ENCODE measurements at places on chromosomes 6 and 20.

DNA sequence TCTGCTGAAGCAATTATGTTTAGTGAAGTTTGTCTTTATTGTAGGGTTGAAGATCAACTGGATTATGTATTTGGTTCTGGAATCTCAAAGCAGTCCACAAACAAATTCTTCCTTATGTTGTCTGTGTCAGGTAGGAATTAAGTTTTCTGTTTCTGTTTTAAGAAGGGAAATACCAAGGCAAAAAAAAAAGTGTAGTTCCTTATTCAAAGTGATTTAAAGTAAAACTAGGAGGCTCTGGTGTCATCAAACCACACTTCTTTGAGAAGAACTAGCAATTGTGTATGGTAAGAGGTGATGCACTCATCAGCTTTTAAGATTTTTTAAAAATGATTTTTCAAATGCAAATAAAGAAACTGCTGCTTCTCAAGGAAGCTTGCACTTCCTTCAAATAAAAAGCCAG, 1.9 kb downstream of the FAM135A start:
- DNase-seq: no peak

DNA sequence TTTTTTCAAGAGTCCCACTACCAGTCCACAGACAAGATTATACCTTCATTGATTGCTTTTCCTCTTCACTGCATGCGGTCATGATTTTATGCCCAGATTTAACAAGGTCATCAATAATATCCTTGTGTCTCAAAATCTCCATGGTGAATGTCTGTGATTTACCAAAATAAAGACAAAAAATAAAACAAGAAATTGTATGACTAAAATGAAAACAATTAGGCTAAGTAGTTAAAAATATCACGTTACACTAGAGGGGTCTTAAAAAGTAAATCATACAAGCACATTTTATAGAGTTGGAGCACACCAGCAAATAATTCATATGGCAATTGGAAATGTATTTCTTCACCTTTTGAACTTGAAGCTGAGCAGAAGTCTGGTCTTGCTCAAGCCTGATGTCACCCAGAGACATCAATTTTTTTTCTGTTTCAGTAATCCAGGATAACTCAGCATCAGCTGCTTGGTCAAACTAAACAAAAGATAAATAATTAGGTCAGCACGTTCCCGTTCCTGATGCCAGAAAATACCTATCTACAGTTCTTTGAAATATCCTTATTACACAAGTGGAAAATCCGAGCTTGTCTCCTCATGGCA, 125.4 kb downstream of the DST start:
- DNase-seq: no peak

GRCh38 chr6:43296780-43297497, 1.1 kb upstream of the SLC22A7 start:
- no peak for DNase-seq

DNA sequence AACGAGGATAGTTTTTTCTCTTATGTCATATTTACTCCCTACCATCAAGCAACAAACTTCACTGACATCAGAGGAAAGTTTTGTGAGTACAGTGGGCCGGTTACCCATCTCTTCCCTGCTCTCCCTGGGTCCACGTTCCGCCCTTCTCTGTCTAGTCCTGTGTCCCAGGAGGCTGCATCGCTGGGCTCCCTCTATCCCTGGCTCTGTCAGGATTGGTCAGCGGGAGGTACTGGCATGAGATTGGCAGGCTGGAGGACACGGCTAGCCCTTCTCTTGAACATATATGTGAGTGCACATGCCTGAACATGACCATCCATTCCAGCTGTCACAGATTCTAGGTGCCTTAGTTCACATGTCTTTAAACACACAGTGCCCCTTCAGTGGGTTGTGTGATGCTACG, 30.3 kb upstream of the TMEM181 start:
- no peak for DNase-seq

DNA sequence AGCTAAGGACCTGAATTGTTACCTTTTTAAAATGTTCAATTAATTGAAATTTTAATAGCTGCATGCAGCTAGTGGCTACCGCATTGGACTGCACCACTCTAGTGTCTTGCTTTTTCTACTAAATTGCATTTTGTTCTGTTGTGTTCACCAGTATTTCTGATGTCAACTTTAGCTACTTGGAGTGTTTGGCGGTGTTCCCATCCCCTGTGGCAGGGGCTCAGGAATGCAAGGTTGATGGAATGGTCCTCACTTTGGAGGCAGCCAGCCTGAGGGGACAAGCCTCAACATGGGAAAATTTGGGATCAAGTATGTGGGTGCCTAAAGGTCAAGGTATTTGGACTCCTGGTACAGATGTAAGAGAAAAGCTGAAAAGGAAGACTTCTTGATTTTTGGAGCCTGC, 230.1 kb upstream of the PRND start:
- no peak for DNase-seq

- DNase-seq: no peak
Measured at GRCh38 chr6:135474362-135474761, 23.2 kb downstream of the AHI1 start.

GRCh38 chr6:17705428-17705777, 1.3 kb downstream of the NUP153 start:
- peak; percentile 50 for DNase-seq

- no peak for DNase-seq
Measured at GRCh38 chr20:59007665-59008511, 834 bp upstream of the CTSZ start.

DNA sequence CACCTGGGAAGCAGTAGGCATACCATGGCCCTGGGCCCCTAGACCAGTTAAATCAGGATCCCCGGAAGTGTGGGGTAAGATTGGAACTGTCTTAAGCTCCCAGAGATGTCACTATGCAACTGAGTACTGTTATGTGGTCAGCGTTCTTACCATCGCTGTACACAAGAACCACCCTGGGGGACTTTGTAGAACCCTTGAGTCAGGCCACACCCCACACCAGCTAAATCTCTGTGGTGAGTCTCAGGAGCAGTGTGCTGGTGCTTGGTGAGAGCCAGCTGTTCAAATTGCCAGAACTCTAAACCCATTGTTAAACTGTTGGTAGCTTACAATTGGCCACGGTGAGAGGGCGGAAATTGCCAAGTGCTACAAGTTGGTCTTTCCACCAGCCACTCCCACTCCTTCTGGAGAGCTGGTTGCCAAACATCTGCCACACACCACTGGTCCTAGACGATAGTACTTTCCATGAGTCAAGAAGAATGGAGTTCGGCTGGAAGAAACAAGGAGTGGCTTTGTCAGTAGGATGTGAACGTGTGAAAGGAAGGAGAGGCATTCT, 80.5 kb upstream of the SYNDIG1 start:
- DNase-seq: no peak

DNA sequence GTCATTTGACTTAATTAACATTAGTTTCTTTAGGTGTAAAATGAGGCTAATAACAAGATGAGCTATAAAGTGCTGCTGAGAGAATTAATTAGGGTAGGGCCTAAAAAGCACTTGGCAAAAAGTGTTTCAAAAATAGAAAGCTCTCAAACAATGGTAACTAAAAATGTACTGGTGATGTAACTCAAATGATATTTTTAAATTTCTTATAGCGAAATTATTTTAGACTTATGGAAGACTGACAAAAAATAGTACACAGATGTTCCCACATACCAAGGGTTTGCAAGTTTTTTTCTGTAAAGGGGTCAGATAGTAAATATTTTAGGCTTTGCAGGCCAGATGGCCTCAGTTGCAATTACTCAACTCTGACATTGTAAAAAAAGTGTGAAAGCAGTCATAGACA, 190.7 kb upstream of the UFL1 start:
- no peak for DNase-seq

DNA sequence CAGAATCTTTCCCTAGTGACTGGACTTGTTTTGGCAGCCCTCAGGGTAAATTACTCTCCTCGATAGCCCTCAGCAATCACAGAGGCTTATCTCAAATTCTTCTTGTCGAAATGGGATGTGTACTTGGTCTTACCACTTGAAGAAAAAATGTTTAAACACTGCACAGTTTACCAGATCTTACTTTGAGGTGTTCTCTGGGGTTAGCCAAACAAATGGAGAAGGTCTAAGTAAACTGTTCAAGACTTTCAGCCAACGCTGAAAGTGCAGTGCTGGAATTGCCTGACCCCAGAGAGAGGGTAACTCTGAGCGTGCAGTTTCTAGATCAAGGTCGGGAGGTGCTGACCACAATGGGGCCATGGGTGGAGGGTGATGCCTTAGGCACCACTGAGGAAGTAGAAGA, 39.2 kb downstream of the MYLIP start:
- no peak for DNase-seq

GRCh38 chr6:3490625-3490980, 33.8 kb upstream of the SLC22A23 start:
- peak; percentile 61 for DNase-seq

DNA sequence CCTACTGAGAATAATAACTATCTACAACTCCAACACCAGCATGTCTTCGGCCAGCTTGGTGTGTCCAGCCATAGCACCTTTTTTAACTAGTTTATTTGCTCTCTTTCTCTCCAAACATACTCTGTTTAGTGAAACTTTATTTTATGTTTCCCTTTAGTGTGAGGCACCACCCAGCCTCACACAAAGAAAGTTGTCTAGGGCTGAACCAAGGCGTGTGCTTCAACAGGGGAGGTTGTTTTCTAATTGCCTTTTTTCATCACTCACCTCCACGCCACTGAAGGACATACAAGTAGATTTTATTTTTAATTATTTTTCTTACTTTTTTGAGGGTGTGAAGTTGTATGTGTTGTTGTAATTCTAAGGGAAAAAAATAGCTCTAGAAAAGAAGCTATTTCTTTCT, 125.6 kb upstream of the MARCKS start:
- no peak for DNase-seq

GRCh38 chr20:845226-845868, 11.8 kb downstream of the FAM110A start:
- no peak for DNase-seq

DNA sequence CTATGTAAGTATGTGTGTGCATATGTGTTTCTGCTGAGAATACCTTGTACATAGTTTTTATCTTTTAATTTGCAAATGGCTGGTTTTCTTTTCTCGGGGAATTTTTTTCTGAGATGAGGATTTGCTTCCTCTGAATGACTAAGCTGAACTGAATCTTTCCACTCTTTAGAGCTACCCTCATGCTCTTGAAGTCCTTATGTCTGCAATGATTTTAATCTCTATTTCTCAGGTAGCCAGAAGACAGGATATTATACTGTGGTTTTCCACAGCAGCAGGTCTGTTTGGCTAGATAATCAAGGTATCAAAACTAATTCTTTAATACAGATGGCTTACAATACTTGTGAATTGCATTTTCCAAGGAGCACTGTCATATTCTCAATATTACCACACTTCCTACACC, 114.7 kb downstream of the PLCB1 start:
- no peak for DNase-seq

DNA sequence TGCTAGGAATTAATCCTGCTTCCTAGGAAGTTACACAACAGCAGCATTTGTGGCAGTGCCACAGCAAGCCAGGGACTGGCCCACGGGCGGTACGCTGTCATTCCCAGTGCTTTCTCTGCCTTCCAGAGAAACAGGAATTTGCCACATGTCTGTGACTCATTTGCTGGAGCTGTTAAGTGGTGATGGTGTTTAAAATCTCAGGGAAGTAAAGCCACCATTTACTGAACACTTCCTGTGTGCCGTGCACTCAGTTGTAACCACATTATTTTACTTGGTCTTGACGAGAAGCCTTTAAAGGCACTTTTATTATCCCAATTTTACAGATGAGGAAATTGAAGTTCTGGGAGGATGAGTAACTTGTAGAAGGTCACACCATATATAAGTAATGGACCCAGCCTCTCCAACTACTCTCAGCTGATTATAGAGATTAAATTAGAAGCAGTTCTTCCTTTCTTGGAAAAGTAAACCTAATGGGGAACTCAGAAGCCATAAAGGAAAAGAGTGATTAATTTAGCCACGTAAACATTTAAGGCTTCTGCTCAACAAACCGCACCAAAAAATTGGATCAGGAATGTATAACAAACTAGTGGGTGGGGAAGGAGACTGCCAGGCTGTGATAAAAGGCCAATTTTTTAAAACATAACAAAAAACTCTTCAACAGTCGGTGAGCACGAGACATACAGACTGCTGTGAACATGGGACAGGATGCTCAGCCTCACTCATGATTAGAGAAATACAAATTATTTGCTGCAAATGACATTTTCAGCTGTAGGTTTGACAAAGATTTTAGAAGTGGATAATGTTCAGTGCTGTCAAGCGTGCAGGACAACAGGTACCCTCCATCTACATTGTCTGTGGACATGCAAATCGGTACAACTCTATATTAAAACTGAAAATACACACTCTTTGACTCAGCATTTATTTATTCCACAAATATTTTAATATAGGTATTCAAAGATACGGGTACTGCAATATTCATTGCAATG, 311.2 kb downstream of the NRN1 start:
- peak; percentile 73 for DNase-seq

GRCh38 chr6:111564482-111564945, 41.2 kb downstream of the TRAF3IP2 start:
- no peak for DNase-seq

GRCh38 chr6:45956663-45957062, 59.0 kb downstream of the CLIC5 start:
- DNase-seq: no peak

GRCh38 chr20:32431457-32431856, 73.3 kb downstream of the ASXL1 start:
- no peak for DNase-seq
